ENCODE measurements at places on chromosomes 6 and 20. TPM values are rescaled to one million over a fixed set of nuclear protein-coding genes. Genes with fewer than 3 reads are reported as not detected.

Gene MYLK4
- 2.3 TPM for total RNA-seq

Gene SIRPB1
- total RNA-seq = 2.1 TPM

DNA sequence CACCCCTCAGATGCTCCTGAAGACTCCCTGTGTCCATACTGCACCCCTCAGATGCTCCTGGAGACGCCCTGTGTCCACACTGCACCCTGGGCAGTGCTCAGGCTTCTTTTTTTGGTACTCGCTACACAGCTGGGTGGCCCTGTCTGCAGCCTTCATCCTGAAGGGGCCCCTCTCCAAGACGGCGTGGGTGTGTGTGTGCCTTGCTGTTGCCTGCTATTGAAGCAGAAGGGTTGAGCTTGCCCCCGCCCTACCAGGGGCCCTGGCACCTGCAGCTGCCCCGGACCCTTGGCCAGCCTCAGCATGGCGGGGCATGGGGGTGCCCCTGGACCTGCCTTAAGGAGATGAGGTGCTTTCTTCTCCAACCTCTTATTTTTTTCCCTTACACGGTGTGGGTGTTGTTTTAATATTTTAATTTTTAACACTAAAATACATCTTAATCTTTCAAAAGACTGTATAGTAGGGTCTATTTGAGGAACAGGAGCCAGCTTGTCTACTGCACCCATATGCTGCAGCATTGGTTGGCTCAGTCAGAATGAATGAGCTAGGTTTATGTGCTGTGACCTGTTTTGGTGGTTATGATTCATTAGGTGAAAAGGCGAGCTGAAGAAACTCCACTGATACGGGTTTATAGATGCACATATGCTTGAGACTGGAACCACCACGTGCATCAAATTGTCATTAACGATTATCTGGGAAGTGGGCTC, 135.9 kb downstream of the AGPAT4 start:
- no peak for DNase-seq

GRCh38 chr6:127554435-127555006, 22.5 kb upstream of the C6orf58 start:
- no peak for DNase-seq

DNA sequence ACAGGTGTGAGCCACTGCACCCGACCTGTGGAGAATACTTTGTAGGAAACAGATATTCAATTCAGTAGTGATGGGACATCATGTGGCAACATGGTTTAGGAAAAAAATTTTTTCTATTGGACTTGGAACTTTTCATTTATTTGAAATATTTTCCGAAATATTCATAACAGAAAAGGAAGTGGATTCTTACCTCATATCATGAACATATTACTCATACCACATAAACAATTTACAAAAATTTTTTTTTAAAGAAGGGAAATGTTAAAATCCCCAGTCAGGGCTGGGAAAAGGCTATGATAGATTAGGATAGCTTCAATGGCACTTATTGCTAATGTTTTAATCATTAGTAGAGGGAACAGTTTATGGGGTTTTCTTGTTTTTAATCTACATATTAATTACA, 6.8 kb upstream of the ALDH8A1 start:
- no peak for DNase-seq

GRCh38 chr6:16774437-16774836, 13.2 kb upstream of the ATXN1 start:
- no peak for DNase-seq
